ENCODE measurements at places on chromosomes 16 and 17. TPM values are rescaled to one million over a fixed set of nuclear protein-coding genes. Genes with fewer than 3 reads are reported as not detected.

CA10 gene
- total RNA-seq: not detected

DHX40 gene
- total RNA-seq: 32.3 TPM

HES7 gene
- 0.21 TPM for total RNA-seq

PPM1E gene
- total RNA-seq: 0.30 TPM

ARHGDIG gene
- not detected for total RNA-seq

- H3K27me3 ChIP-seq: peaks cover 46% of the 10 kb centered on the region
- peaks cover 8% of the 10 kb centered on the region for H3K4me1 ChIP-seq
- no peaks in the 10 kb centered on the region for H3K36me3 ChIP-seq
- no peak overlapping the region for H3K4me3 ChIP-seq
- H3K27ac ChIP-seq: no peak overlapping the region
Observed at GRCh38 chr17:2722611-2723010, 11.0 kb upstream of the CLUH start.

DNA sequence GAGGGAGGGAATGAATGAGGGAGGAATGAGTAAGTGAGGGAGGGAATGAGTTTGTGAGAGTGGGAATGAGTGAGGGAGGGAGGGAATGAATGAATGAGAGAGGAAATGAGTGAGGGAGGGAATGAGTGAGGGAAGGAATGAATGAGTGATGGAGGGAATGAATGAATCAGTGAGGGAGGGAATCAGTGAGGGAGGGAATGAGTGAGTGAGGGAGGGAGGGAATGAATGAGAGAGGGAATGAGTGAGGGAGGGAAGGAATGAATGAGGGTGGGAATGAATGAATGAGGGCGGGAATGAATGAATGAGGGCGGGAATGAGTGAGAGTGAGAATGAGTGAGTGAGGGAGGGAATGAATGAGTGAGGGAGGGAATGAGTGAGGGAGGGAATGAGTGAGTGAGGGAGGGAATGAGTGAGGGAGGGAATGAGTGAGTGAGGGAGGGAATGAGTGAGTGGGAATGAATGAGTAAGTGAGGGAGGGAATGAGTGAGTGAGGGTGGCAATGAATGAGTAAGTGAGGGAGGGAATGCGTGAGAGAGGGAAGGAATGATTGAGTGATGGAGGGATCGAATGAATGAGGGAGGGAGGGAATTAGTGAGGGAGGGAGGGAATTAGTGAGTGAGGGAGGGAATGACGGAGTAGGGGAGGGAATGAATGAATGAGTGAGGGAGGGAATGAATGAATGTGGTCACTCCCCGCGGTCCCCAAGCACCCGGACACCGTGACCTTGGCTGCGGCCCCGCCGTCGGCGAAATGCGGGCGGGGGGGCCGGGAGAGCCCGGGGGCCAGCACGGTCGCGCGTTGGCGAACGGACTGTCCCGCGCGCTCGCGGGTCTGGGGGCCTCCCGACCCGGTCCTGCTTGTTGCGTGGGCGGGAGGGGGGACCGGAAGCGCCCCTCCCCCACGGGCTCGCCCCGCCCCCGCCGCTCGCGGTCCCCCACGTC is 1.1 kb upstream of the UBE2I start:
- peaks cover 9% of the 10 kb centered on the region for H3K36me3 ChIP-seq
- no peaks in the 10 kb centered on the region for H3K27me3 ChIP-seq
- no peak for DNase-seq

DNA sequence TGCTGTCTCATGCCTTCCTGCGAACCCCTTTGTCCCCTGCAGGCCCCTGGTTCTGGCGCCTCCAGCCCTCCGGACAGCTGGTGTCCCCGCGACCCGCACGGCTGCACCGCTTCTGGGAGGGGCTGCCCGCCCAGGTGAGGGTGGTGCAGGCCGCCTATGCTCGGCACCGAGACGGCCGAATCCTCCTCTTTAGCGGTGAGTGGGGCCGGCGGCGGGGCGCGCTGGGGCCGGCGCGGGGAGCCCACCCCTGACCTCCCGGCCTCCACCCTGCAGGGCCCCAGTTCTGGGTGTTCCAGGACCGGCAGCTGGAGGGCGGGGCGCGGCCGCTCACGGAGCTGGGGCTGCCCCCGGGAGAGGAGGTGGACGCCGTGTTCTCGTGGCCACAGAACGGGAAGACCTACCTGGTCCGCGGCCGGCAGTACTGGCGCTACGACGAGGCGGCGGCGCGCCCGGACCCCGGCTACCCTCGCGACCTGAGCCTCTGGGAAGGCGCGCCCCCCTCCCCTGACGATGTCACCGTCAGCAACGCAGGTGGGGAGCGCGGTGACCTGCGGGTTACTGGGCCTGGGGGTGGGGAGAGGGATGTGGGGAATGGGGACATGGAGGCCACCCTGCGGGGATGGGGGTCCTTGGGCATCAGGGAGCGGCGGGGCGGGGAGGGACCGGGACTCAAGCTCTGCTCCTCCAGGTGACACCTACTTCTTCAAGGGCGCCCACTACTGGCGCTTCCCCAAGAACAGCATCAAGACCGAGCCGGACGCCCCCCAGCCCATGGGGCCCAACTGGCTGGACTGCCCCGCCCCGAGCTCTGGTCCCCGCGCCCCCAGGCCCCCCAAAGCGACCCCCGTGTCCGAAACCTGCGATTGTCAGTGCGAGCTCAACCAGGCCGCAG is 7.1 kb upstream of the IL32 start:
- no peaks in the 10 kb centered on the region for H3K36me3 ChIP-seq
- H3K27me3 ChIP-seq: no peaks in the 10 kb centered on the region

- H3K4me3 ChIP-seq: no peak overlapping the region
- H3K27me3 ChIP-seq: no peaks in the 10 kb centered on the region
- DNase-seq: no peak
- H3K27ac ChIP-seq: no peak overlapping the region
- peaks cover 91% of the 10 kb centered on the region for H3K36me3 ChIP-seq
Observed at GRCh38 chr16:4833584-4833983, 13.5 kb downstream of the GLYR1 start.
